ENCODE measurements at places on chromosomes 16 and 17.
A peak's percentile ranks its signal among the peaks of the same experiment; 100 is the strongest.

- DNase-seq = no peak
These were observed 251.0 kb upstream of the TNRC6C start for GRCh38 chr17:77707546-77707945.

DNA sequence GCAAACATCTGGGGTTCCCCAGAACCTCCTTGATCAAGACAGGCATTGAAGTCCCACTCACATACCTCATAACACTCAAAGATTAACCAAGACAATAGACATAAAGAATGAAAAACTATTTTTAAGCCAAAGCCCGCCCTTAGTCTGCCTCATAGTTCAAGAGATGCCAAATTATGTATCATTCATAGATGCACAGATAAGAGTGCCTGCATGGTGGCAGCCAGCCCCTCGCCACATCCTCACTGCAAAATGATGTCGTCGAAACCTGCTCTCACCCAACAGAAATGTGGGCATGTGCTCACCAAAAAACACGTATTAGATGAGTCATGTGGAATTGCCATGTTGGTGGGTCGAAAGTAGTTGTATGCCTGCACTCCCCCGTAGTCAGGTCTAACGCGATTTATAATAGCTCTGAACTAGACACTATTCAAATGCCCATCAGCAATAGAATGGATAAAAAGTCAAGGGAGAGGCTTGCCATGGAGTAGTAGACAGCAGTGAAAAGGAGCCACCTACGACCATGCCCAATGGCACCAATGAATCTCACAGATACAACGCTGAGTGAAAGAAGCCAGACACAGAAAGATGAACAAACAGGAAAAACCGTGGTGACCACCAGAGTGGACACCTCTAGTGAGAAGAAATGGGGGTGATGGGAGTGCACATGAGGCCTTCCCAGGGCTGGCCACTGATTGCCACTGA, 64.8 kb downstream of the C16orf95 start:
- DNase-seq = no peak

DNA sequence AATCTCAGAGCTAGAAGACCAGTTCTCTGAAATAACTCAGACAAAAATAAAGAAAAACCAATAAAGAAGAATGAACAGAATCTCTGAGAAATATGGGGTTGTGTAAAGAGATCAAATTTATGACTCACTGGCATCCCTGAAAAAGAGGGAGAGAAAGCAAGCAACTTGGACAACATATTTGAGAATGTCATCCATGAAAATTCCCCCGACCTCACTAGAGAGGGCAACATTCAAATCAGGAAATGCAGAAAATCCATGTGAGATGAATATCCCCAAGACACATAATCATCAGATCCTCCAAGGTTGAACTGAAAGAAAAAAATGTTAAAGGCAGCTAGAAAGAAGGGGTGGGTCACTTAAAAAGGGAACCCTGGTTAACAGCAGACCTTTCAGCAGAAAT, 32.1 kb downstream of the TANC2 start:
- DNase-seq = no peak

DNA sequence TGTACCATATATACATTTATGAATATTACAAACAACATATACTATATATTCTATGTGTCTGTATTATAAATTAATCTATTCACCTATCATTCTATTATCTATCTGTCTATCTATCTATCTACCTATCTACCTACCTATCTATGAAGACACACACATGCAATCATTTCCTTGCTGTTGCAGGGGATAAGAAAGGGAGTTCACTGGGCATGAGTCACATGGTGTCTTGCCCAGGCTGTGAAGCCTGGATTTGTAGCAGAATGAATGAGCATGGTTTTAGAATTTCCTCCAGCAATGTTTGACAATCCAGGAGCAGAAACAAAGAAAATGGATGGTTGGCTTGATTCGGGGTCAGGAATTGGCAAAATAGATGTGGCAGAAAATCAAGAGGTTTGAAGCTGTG, 23.2 kb upstream of the FAM20A start:
- no peak for DNase-seq

DNA sequence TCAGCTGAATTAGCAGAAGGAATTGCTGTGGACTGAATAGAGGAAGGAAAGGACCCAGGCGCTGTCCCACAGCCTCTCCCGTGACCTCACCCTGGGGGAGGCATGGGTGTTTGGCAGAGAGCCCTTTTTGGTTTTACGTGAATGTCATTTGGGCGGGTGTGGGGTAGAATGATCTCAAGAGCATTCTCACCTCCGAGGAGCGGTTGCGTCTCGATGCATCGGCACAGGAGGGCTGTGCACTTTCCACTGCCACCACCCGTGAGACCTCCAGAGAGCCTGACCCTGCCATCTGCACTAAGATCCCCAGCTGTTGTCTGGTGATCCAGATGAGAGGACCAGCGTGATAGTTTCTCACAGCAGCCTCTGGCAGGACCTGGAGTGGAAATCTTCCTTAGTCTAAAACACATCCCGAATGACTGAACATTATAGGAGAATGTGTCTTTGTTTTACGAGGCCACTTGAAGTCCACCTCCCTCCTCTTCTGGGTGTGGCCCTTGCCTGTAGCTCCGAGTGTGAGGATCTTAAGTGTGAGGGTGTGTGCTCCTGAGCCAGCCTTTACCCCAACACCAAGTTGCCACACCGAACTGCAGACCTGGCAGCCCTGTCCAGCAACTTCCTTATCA, 29.3 kb downstream of the FOXK2 start:
- no peak for DNase-seq

DNA sequence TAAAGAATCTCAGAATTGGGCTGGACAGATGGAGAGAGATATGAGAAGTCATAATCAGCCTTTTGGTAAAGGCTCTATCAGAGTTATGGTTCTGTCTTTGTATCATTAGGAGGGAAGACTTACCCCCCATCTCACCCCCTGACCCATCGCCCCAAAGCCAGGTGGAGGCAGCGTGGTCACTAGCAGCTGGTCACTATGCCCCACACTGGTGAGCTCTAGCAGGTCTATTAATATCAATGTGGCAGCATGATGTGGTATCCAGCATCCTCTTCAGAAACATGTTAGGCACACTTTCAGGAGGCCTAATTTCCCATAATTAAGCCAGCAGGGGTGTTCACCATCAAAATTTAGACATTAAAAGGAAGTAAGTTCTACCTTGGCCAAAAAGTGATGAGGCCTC, 183.8 kb upstream of the COX10 start:
- no peak for DNase-seq

- DNase-seq = no peak
These were observed 30.4 kb downstream of the MBTPS1 start for GRCh38 chr16:84086341-84086740.

DNA sequence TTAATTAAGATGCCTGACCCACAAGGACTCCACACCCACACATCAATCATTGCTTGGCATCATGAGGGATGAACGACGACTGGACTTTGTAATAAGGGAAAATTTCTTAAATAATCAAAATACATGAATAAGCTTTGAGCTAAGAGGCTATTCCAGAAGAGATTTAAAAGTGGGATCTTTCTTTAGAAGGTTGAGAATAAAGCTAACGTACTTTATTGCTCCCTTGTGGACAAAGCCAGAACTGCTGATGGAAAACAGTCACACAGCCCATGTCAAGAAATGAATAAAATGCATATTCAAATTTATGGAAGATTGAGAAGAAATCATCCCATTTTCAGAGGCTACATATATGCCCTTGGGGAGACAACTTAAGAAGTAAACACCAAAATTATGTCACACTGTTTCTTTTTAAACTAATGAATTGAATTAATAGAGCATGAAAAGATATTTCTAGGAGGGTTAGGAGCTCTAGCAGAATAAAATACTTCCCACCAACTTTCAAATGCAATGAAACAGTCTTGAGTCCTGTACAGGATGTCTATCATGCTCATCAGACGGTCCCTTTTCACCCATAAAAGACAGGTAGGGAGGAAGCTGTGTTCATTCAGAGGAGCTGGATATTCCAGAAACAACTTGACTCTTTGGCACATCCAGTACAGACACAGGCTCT, 60.2 kb upstream of the PHOSPHO1 start:
- no peak for DNase-seq

GRCh38 chr17:7408252-7408727, 645 bp downstream of the NLGN2 start:
- no peak for DNase-seq

DNA sequence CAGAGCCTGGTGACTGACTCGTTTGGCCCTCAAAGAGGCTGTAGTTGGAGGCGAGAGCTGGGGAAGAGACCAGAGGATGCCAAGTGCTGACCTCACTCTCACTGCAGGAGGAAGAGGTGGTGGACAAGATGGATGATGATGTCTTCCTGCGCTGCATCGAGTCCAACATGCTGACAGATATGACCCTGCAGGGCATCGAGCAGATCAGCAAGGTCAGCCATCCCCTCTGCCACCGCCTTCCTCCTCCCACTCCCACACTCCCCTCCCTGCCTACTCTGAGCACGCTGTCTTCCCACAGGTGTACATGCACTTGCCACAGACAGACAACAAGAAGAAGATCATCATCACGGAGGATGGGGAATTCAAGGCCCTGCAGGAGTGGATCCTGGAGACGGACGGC, 26.9 kb downstream of the POLR2A start:
- no peak for DNase-seq

GRCh38 chr17:55770196-55770870, 19.5 kb downstream of the PCTP start:
- no peak for DNase-seq

- DNase-seq = no peak
These were observed 76.8 kb upstream of the LGALS9 start for GRCh38 chr17:27554152-27554551.

DNA sequence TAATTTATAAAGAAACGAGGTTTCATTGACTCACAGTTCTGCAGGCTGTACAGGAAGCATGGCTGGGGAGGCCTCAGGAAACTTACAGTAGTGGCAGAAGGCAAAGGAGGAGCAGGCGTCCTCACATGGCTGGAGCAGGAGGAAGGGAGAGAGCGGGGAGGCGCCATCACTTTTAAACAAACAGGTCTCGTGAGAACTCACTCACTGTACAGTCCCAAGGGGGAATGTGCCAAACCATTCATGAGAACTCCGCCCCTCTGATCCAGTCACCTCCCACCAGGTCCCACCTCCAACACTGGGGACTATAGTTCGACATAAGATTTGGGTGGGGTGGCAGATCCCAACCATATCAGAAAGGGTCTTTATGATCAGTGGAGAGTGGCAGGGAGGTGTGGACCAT, 392.4 kb upstream of the TNRC6C start:
- DNase-seq = no peak

DNA sequence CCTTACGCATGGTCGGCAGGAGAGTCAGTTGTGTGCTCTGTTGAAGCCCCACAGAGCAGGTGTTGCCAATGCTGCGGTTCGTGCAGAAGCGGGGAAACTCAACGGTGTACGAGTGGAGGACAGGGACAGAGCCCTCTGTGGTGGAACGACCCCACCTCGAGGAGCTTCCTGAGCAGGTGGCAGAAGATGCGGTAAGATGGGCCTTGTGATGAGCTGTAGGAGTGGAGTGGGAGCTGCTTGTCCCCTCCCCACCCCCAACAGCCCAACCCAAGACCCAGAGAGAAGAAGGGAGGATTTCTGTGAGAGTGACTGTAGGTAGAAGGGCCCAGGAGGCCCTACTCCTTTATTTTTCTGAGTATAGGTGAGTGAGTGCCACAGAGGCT, 4.9 kb downstream of the CDK5RAP3 start:
- no peak for DNase-seq

DNA sequence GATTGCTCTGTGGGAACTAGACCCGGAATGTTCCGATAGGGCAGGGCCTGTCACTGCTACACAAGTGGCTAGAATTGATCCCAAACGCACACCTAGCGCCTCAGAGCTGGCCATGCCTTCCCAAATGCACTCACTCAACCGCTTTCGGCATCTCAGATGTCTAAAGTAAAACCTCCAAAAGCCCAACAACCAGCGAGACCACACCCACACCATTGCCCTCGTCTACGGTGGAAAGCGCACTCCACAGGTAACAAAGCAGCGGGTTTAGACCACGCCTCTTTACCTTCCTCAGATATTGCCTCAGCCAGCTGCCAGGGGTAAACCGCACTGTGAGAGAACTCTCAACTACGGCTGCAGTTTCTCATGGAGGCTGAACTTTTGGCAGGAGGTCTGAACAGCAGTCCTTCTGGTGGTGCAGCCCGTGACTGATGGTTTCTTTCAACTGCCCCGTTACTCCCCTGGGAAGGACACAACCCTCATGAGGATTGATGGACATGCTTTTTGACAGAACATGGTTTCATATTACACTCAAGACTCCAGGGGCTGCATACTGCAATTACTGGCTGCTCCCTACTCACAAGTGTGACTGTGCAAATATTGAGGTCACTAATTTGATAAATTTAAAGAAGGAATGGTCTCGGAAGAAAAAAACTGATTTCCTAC, 34.5 kb downstream of the USP7 start:
- peak; percentile 87 for DNase-seq

GRCh38 chr17:81234940-81235821, 3.7 kb downstream of the TEPSIN start:
- no peak for DNase-seq

- DNase-seq = no peak
These were observed 11.7 kb downstream of the RHBDL3 start for GRCh38 chr17:32277284-32277683.

GRCh38 chr16:2924901-2925755, 13.4 kb downstream of the FLYWCH1 start:
- no peak for DNase-seq

GRCh38 chr16:66801320-66802105, at the start of gene TERB1:
TSS of gene TERB1 (minus strand) at chr16:66801584. CDS start at chr16:66796798, 4,786 bp downstream.
- DNase-seq = no peak

- DNase-seq = no peak
These were observed 7.6 kb downstream of the MYO1C start for GRCh38 chr17:1484676-1485422.

- no peak for DNase-seq
These were observed 1376.4 kb upstream of the GOT2 start for GRCh38 chr16:60110531-60110930.

- no peak for DNase-seq
These were observed 252.1 kb upstream of the N4BP1 start for GRCh38 chr16:48862087-48862532.

DNA sequence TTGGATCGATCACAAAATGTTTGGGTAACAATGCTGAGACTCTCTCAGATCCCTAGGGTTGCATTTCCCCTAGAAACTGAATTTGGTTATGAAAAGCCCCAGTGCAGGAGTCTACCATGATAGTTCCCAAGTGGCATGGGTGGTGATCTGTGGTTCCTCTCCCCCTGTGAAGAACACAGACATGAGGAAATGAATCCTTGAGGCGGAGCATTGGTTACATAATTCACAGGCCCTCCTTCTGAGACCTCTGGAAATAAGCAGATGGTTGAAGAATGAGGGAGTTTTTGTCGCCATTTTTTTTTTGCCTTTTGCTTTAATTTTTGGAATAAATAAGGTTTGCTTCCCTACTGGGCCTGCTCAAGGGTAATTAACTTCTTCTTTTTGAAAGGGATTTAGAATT, 597.0 kb upstream of the RBFOX1 start:
- no peak for DNase-seq

DNA sequence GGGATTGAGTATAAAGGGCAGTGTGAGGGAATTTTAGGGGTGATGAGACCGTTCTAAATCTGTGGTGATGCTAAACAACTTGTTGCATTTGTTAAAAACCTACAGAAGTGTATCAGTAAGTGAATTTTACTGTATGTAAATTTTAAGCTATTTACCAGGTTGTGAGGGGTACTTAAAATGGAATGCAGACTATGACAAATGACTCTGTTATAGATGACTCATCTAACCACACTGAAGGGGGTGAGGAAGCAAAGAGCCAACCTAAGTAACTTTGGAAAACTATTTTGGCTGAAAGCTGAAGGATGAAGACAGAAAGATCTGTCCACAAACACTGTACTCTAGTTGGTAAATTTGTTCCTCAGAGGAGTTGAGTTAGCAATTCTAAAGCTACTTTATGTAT, 5.3 kb upstream of the MKS1 start:
- no peak for DNase-seq

Data from NCI-H2107 (cell line).